Tibial nerve (tissue), 4 donors: ENCODE measurements at places on chromosomes 4 and X. TPM values are rescaled to one million over a fixed set of nuclear protein-coding genes. Genes with fewer than 3 reads are reported as not detected.

VSIG1 gene
- 0.30 TPM for total RNA-seq

HTATSF1 gene
- 39.0 TPM for total RNA-seq

RHOXF2 gene
- total RNA-seq: not detected

FRG1 gene
- 61.2 TPM for total RNA-seq

MED28 gene
- 15.7 TPM for total RNA-seq

GPR50 gene
- not detected for total RNA-seq

RBM47 gene
- 26.0 TPM for total RNA-seq

NEIL3 gene
- not detected for total RNA-seq

LNX1 gene
- total RNA-seq: 8.3 TPM

USP17L12 gene
- total RNA-seq: not detected

ZMAT1 gene
- 34.5 TPM for total RNA-seq

TMEM131L gene
- 11.8 TPM for total RNA-seq

GUCY1A1 gene
- total RNA-seq: 9.2 TPM

CT45A3 gene
- not detected for total RNA-seq

DGKK gene
- total RNA-seq: not detected

KLHL13 gene
- total RNA-seq: 3.5 TPM
